ENCODE measurements at places on chromosomes 3 and 15.

DNA sequence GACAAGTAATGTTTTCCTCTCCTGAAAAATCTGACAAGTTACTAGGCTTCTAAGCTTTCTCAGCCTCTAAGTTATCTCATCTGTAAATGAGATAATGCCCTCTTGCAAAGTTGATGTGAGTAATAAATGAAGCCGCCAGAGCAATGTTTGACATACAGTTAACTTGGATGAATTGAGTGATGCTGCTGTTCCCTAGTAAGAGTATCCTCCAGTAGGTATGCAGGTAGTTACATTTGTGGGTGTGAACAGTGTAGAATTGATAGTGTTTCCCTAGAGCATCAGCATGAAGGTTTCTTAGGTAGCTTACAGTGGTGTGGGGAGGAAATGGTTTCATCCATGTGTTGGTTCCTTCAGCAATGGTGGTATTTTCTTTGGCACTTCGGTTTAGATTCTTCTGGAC is 3.4 kb downstream of the ATP2C1 start:
- no peak for DNase-seq

- no peak for DNase-seq
Observed at GRCh38 chr3:74651292-74651691, 36.8 kb upstream of the CNTN3 start.

GRCh38 chr3:127339928-127340861 is 52.3 kb upstream of the PRR20G start:
- no peak for DNase-seq

DNA sequence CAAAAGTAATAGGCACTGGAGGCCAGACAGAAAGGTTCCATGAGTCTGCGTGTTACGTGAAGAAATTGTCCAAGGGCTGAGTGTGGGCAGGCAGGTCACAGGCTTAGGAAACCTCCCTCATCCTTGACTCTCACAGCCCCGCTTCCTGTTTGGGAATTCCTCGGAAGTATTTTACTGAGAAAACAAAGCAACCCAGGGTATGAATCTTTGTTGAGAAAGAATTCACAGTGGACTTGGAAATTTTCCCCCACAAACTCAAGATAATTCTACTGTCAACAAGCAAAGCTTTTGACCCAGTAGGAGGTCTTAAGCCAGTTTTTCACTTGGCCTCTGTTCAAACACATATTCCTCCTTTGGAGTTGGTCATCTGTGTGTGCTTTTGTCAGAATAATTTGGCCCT is 377.1 kb upstream of the TPM1 start:
- DNase-seq = no peak

DNA sequence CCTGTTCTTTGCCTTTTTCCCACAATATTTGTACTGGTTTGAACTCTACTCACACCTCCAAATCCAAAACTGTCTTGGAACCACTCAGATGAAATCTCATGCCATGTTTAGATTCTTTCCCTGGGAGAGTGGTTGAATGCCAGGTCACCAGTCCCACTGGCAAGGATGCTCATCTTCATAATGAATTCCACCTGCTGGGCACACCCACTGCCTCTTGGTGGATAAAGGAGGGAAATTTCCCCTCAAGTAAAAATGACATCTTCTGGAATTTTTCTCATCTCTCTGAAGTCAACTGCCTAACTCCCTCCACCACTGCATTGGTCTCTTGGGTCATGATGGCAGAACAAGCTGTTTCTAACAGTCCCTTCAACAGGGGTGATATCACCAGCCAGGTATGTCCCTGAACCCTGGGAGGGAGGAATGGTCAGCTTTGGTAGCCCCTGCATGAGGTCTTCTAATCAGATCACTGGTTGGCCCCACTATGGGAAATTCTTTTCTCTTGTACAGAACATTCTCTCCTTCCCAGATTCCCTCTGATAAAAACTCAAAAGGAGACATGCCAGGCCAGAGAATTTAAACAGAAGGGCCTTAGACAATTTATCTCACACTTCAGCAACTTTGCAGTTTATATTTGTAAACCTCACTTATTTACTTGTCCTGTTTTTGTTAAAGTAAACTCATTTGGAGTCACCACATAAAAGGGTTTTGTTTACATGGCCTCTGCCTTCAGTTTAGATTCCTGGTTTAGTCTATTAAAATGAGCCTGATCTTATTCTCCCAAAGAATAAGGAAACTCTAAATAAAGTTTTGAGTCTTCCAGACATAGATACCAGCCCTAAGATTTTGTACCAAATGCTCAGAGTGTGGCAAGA is 143.4 kb downstream of the WNT5A start:
- DNase-seq = no peak

All from T-helper 2 cell treated with Interferon-gamma antibody and Interleukin-4, amounts not matched to agents 5 μg/mL and 100 μg/mL, for 36 hours (primary cell).